Thyroid gland (tissue), 4 donors: ENCODE measurements at places on chromosomes 2 and 18. TPM values are rescaled to one million over a fixed set of nuclear protein-coding genes. Genes with fewer than 3 reads are reported as not detected.

DNA sequence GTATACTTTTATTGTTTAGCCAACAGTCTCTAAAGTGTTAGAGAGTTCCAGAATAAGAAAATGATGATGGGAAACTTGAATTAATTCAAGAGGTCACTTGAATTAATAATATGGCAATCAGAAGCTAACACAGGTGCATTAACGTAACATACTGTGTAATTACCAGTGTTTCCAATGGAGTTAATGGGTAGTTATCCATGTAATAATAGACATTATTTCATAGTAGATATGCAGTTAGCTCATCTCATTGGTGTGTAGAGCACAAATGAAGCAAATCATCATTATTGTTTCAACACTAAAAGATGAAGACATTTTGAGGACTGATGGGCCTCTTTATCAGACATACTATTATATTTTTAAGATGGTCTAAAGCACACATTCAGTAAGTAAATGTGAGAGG is 460.3 kb upstream of the HNRNPA3 start:
- no peaks in the 10 kb centered on the region for H3K4me1 ChIP-seq
- H3K27me3 ChIP-seq: no peaks in the 10 kb centered on the region
- H3K4me3 ChIP-seq: no peak overlapping the region

- no peak overlapping the region for H3K4me3 ChIP-seq
- no peaks in the 10 kb centered on the region for H3K27me3 ChIP-seq
- H3K27ac ChIP-seq: no peak overlapping the region
- no peak for DNase-seq
Observed at GRCh38 chr2:218310853-218311540, 18.7 kb upstream of the TMBIM1 start.

GRCh38 chr2:139260052-139260430 is 479.9 kb upstream of the NXPH2 start:
- no peaks in the 10 kb centered on the region for H3K36me3 ChIP-seq
- H3K27me3 ChIP-seq: no peaks in the 10 kb centered on the region
- no peak overlapping the region for H3K27ac ChIP-seq
- no peak for DNase-seq

CNGA3 gene
- not detected for total RNA-seq

SGPP2 gene
- 48.9 TPM for total RNA-seq

CEP68 gene
- total RNA-seq: 21.4 TPM

- no peaks in the 10 kb centered on the region for H3K36me3 ChIP-seq
- H3K27me3 ChIP-seq: no peaks in the 10 kb centered on the region
- H3K27ac ChIP-seq: no peak overlapping the region
- no peak overlapping the region for H3K4me3 ChIP-seq
- peaks cover 23% of the 10 kb centered on the region for H3K4me1 ChIP-seq
Observed at GRCh38 chr2:8543383-8544170, 138.3 kb upstream of the ID2 start.

DNA sequence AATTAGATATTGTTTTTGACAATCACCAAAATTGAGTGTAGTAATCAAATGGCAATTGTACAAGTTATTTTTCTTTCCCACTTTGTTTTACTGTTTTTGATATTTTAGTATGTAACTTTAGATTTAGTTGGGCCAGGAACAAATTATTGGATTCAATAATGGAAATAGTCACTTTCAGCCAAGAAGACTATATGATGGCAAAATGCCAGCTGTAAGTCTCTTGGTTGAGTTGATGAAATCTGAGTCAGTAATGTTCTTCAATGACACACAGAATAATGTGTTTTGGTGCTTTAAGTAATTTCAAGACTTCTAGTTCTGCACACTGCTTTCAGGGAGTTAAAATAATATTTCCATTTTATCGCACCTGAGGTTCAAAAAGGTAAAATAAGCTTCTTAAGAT is 2022.0 kb upstream of the CELF4 start:
- H3K36me3 ChIP-seq: no peaks in the 10 kb centered on the region
- no peak overlapping the region for H3K4me3 ChIP-seq
- DNase-seq: no peak
- no peaks in the 10 kb centered on the region for H3K27me3 ChIP-seq
- no peak overlapping the region for H3K27ac ChIP-seq

DNA sequence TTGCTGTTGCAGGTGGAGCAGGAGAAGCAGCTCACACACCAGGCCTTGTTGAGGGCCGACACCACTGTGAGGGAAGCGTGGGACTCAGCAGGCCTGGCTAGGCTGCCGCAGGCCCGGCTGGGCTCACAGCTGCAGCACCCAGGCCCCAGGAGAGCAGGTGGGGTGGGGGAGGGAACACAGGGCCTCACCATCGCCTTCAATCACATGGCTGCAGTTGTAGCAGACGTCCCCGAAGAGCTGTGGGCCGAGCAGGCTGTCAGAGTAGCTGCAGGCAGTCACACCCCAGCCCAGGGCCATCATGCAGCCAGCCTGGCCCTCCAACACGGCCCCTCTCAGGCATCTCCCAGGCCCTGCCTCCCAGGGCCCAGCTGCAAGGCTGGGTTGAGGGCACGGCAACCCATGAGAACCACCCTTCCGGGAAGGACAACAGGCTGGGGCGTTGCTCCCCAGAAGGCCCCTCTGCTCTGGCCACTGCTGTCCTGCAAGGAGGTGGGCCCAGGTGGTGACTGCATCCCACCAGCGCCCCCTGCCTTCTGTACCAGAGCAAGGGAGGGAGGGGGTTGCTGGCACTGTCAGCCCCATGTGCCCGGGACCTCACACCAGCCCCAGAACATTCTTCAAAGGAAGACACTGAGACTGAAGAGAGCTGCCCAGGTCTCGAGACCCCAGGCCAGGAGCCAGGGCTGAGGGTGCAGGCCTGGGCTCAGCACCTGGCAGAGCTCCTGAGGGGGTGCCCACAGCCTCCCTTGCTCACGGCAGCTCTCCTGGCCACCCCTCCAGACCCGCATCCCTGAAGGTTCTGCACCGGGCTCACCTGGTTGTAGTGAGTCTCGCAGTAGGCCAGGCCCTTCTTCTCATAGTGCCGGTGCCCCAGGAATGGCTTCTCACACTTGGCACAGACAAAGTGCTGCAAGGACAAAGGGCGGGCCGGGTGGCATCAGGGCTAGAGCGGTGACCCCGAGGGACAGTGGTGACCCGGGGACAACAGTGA is 5.6 kb upstream of the GPR17 start:
- H3K4me1 ChIP-seq: peaks cover 5% of the 10 kb centered on the region
- H3K4me3 ChIP-seq: no peak overlapping the region
- no peaks in the 10 kb centered on the region for H3K36me3 ChIP-seq

M1AP gene
- total RNA-seq: 2.6 TPM

- H3K36me3 ChIP-seq: no peaks in the 10 kb centered on the region
- H3K27ac ChIP-seq: no peak overlapping the region
- no peak for DNase-seq
- H3K4me3 ChIP-seq: no peak overlapping the region
- no peaks in the 10 kb centered on the region for H3K27me3 ChIP-seq
Observed at GRCh38 chr18:24762511-24762910, 302.1 kb downstream of the HRH4 start.

DNA sequence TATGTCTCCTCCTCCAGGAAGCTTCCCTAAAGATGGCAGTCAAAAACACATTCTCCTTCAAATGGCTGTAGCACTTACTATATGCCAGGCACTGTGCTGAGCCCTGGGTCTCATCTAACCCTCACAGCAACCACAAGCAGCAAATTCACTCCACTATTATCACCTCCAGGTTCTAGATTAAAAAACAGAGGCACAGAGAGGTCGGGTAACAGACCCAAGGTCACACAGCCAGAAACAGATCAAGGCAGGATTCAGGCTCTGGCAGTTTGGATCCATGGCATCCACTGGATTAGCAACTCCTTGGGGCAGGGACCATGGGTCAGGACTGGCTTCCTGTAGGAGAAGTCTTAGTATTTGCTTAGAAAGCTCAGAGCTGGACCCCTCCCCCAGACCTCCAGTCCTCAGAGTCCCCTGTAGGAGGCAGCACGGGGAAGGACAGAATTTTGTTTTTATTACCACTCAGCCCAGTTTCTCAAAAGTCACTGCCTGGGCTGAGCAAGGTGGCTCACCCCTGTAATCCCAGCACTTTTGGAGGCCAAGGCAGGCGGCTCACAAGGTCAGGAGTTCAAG is 34.4 kb downstream of the ZFP36L2 start:
- H3K27ac ChIP-seq: no peak overlapping the region
- H3K4me3 ChIP-seq: no peak overlapping the region
- no peak for DNase-seq
- H3K4me1 ChIP-seq: no peaks in the 10 kb centered on the region
- no peaks in the 10 kb centered on the region for H3K27me3 ChIP-seq

DNA sequence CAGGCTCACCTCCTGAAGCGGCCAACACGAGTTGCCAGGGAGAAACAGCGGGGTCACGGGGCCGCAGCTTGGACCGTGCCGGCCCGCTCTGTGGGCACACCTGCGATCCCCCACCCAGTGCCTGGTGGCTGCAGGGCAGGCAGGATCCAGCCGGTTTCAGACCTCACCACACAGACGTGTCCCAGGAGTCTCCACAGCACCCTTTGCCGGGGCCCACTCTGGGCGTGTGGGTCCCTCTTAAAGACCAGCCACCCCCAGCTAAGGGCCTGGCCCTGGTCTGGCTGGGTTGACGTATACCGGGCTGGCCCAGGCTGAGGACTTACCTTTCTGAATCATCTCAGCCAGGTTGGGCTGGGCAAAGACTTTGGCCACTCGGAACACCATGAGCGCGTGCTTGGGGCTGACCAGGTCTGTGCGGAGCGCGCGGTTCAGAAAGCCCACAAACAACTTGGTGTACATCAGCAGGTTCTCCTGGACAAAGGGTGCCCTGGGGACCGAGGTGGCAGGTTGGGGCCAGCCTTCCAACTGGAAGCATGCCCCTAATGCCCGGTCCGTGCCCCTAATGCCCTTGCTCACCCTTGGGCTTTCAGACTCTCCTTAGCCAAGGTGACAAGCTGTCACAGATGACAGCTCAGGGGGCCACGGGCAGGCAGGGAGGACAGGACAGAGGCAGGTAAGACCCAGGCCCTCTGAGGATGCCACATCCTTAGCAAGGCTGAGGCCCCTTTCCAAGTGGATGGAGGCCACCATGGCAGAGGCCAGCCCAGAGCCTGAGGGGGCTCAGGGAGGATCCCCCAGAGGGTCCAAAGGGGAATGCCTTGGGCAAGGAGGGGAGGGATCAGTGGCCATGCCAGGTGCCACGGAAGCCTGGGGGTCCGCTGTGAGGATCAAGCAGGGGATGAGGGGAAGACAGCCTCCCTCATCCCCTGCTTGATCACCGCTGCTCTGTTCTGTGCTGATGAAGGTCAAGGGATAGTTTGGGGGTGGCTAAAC is 10.2 kb upstream of the CCDC74B start:
- no peak overlapping the region for H3K4me3 ChIP-seq
- H3K36me3 ChIP-seq: peaks cover 13% of the 10 kb centered on the region
- no peaks in the 10 kb centered on the region for H3K27me3 ChIP-seq
- no peak for DNase-seq
- H3K27ac ChIP-seq: peak overlapping the region; percentile 23

DNA sequence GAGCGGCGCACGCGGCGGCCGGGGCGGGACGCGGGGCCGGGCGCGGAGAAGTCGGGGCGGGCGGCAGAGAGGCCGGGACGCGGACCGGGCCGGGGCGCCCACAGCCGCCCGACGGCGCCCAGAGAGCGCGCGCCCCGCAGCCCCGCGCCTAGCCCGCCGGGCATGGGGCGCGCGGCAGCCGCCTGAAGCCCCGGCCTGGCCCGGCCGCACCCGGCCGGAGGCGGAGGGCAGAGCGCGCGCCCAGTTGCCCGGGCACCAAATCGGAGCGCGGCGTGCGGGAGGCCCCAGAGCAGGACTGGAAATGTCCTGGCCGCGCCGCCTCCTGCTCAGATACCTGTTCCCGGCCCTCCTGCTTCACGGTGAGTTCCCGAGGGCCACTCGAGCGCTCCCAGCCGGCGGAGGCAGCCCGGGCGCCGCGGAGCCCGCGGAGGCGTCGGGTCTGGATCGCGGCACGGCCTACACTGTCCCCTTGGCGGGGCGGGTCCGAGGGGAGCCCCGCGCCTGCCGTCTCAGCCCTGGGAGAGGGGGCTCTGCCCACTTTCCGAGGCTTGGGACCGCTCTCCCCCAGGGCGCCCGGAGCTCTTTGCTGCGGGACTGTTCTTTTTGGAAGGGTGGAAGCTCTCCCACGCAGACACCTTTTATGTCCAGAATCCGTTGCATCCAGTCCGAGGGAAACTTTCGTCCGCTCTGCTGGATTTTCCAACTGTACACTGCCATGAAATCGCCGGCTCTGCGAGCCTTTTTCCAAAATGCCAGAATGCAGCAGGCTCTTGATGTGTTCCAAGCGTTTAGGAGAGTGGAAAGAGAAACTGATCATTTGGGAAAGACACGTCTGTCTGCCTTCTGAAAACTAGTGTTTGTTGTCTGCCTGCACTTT is 484 bp downstream of the APCDD1 start:
- no peaks in the 10 kb centered on the region for H3K27me3 ChIP-seq
- H3K4me3 ChIP-seq: peak overlapping the region; percentile 34
- DNase-seq: peak; percentile 68
- no peaks in the 10 kb centered on the region for H3K36me3 ChIP-seq

ZSWIM2 gene
- total RNA-seq: not detected

OTX1 gene
- not detected for total RNA-seq

GRCh38 chr2:15561574-15562344 is 625 bp upstream of the NBAS start:
- H3K27me3 ChIP-seq: no peaks in the 10 kb centered on the region
- H3K36me3 ChIP-seq: no peaks in the 10 kb centered on the region
- DNase-seq: peak; percentile 25
- H3K4me3 ChIP-seq: peak overlapping the region; percentile 83
- peak overlapping the region; percentile 82 for H3K27ac ChIP-seq

GRCh38 chr18:60543646-60544045 is 171.1 kb upstream of the MC4R start:
- DNase-seq: no peak
- no peaks in the 10 kb centered on the region for H3K36me3 ChIP-seq
- H3K4me1 ChIP-seq: no peaks in the 10 kb centered on the region

GRCh38 chr18:22828171-22828570 is 105.0 kb upstream of the RBBP8 start:
- H3K27ac ChIP-seq: no peak overlapping the region
- H3K4me3 ChIP-seq: no peak overlapping the region
- H3K27me3 ChIP-seq: no peaks in the 10 kb centered on the region
- H3K4me1 ChIP-seq: no peaks in the 10 kb centered on the region
- DNase-seq: no peak

KIF3C gene
- 10.7 TPM for total RNA-seq

- no peaks in the 10 kb centered on the region for H3K4me1 ChIP-seq
- H3K27ac ChIP-seq: no peak overlapping the region
- no peaks in the 10 kb centered on the region for H3K27me3 ChIP-seq
- no peaks in the 10 kb centered on the region for H3K36me3 ChIP-seq
- no peak for DNase-seq
Observed at GRCh38 chr2:209661286-209661894, 110.2 kb upstream of the UNC80 start.
